ENCODE measurements at places on chromosomes 5 and 9.

GRCh38 chr9:34363619-34364351 is 12.9 kb downstream of the MYORG start:
- no peak for DNase-seq

- no peak for DNase-seq
Measured at GRCh38 chr5:35094948-35095347, 47.2 kb upstream of the AGXT2 start.

DNA sequence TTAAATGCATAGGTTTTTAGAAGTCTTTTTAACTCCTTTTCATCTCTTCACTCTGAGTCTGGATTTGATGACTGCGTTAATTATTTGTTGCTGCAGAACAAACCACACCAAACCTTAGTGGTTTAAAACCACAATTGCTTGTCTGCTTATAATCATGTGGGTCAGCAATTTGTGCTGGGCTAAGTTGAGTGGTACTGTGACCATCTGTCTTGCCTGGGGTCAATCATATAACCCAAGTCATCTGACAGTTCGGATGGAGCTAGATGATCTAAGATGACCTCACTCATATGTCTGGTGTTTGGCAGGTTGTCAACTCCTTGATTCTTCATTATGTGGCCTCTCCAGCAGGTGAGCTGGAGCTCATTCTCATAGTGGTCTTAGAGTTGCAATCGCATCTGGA is 219.1 kb upstream of the ELAVL2 start:
- DNase-seq: no peak

GRCh38 chr5:153551537-153552079 is 61.1 kb downstream of the GRIA1 start:
- no peak for DNase-seq

DNA sequence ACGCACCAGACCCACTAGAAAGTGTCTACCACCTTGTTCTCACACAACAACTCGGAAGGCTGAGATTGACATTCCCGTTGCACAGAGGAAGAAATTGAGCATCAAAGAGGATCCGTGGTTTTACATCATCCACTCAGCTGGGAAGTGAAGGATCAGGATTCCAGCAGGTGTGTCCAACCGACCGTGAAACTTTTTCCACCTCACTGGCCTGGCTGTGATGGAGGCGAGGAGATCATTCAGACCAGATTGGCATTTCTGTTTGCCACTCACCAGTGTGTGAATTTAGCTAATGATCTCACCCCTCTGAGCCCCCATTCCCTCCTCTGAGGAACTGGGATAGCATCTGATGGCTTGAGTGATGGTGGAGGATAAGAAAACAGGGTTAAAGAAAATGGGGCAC is 46.7 kb upstream of the CPLX2 start:
- DNase-seq: no peak

- DNase-seq: no peak
Measured at GRCh38 chr9:36928670-36929349, 105.3 kb downstream of the PAX5 start.

DNA sequence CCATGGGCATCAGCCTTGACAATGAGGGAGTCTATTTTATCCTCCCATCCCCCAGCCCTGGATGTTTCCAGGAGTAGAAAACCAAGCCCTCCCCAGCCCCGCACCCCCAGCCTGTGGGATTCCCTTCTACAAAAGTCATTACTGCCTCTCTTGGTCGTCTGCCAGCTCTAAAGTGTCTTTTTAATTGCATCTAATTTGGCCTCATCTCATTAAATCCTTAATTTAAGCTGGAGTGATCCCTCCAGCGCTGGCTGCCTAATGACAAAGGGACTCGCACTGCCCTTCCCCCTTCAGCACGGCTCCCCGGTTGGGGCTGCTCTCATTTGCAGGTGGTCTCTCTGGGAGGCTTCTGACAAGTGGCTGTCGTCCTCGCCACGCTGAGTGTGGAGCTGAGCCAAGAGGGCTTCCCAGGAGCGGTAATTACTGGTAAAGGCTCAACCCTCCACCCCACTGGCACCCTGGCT is 107.9 kb upstream of the ALDH1B1 start:
- no peak for DNase-seq

DNA sequence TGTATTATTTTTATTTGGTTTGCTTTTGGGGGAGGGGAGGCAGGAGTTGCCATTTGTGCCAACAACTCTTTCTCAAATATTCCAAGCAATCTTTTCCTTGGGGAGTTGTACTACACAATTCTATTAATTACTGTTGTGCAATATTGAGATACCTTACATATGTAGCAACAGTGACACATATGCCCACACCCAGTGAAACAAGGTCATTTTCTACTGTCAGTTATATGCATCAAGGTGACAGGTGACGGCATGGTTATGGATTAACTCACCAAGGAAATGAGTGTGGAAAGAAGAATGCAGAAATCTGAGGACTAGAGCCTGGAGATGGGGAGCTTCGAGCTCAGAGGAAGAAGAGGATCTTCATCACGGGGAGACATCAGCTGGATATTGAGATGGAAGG is 17.9 kb upstream of the MSMP start:
- DNase-seq: no peak

DNA sequence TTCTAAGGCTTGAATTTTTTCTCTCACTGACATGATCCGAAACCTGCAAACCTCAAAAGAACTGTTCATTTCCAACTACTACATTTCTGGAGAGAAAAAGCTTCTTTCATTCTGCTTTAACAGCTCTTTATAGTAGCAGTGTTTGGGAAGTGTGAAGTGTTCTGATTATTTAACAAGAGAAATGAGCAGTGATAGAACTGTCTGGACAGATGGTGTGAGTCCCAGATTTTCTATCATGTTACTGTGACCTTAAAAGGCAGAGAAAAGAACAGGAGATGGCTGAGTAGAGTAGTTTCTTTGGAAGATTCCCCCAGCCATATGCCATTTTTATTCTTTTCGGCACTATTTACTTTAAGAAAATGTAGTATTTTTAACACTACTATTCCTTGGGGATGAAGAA is 41.3 kb upstream of the TAL2 start:
- no peak for DNase-seq

GRCh38 chr9:4509590-4509984 is 19.3 kb downstream of the SLC1A1 start:
- DNase-seq: no peak

DNA sequence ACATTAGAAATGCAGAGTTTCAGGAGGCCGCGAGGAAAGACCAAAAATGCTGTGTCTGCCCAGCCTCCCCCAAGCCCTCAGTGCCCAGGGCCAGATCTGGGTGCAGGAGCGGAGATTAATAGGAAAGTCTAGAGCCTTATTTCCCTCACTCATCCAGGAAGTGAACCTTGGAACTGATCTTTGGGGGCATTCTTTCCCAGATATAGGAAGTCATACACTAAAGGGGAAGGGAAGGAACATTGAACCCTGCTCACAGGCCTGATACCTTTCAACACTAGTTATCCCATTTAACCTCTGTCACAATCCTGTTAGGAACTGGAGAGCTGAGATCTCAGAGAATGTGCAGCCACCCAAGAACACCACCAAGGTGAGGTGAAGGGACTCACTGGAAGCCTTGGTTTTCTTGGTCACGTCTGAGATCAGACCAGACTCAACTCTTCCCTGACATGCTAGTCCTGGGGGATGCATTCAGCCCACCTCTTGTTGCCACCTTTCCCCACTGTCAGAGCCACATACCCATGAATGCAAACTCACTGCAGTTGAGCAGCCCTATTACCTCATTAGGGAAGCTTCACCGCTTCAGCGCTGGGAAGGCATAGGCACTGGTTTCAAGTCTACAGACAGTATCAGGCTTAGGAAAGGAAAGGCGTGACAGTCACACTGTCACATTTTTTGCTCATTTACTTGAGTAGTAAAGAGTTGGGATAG is 95.0 kb downstream of the KIAA1958 start:
- no peak for DNase-seq

DNA sequence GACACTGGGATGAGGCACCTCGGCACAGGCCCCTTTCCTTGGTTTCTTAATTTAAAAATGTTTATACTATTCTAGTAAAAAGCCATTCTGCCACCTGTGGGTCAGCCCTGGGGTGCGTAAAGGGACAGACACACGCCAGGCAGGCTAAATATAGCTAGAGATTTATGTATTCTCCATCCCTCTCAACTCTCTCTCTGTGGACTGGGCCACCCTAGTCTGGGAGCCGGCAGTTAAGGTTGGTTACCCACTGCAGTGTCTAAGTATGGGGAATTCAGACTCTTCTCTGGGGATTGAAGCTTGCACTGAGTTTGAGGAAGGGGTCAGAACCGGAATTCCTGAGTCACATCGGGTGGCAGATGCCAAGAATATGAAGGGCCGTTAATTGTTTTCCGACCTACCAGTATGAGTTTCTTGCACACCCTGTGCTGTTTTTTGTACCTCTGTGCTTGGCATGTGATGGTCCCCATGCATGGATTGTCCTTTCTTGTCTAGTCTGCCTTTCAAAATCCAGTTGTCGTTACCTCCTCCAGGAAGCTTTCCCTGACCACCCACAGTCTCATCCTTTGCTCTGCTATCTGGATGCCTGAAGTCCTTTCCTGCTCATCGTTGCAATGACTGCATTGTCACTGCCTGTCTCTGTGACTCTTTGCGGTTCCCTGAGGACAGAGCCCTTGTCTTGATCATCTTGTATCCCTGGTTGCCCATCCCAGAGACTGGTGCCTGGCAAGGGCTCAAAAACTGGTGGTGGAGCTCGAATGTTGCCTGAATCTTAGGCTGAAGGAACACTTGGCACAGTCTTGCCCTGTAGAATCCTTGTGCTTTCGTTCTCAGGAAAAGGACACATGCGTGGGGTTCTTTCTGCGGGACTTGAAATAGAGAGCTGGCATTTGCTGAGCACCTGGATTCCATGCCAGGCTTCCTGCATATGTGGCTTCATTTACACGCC is 2.1 kb downstream of the NEURL1B start:
- no peak for DNase-seq

- DNase-seq: no peak
Measured at GRCh38 chr9:81634915-81635516, 54.3 kb downstream of the TLE1 start.

DNA sequence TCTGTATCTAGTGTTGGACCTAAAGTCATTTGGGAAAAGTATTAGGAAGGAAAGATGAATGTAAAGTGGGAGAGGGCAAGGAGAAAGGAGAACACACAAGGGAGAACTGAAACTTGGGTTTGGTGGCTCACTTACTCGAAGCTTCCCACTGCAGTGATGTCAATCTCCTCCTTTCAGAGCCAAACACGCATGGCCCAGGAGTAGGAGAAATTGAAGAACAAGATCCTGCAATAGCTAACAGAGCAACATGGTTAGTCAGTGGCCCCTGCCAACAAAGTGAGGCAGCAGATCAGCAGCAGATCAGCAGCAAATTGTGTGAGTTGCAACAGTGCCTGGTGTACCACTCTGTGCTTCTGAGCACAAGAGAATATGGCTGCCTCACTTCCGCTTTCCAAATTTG is 366.4 kb downstream of the PSAT1 start:
- DNase-seq: no peak

GRCh38 chr5:109907731-109908130 is 218.0 kb downstream of the MAN2A1 start:
- no peak for DNase-seq

- no peak for DNase-seq
Measured at GRCh38 chr9:34687276-34688030, 3.6 kb downstream of the CCL19 start.

GRCh38 chr9:15977438-15977837 is 424.6 kb downstream of the CCDC171 start:
- no peak for DNase-seq

GRCh38 chr5:28165096-28165495 is 1126.7 kb upstream of the CDH9 start:
- DNase-seq: no peak

DNA sequence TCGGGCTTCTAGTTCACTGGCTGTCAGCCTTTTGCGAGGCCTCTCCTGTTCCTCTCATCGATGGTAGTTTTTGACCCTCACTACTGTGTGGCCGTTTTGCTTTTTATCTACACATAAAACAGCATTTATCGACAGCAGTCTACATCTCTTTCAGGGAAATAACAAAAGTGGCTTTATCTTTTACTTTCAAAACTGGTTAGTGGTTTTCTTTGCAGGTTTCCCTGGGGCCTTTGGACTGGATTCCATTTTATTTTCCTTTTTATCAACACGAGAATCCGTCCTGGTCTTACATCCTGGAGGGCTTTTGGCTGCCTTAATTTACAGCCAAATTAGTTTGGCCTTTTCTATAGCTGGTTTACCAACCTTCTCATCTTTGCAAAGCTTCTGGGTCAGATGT is 793 bp upstream of the PKD2L2 start:
- no peak for DNase-seq

DNA sequence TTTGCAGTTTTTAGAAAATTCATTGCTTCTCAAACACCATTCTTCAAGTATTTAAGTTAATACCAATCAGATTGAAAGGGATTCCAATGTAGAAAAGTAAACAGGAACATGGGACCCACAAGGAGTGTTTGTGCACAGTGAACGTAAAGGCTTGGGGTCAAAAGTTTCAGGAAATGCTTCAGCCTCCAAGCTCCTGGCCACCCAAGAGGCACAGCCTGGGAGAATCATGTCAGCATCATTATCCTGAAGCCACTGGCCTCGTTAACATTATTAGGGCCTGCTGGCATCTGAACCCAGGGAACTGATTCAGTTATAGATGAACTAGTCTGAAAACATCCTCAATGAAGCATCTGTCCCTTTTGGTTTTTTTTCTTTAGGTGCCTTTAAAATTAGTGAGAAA is 122.9 kb downstream of the NXNL2 start:
- DNase-seq: no peak

DNA sequence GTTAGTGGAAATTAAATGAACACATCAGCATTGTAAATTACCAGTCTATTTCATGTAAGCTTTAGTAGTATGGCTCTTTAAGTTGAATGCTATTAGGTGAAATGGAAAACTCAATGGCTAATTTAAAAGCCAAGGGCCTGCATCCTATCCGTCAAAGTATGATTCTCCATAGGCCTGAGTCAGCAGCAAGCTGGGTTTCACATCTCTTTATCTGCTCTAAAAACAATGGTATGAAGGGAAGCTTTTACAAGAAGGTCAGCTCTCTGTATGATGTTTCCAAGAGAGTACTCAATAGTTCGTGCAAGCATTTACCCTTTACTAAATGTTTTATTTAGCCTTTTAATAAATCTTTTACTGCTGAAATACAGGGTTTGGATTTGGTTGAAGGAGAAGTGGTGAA is 62.8 kb downstream of the MAP1B start:
- DNase-seq: no peak

DNA sequence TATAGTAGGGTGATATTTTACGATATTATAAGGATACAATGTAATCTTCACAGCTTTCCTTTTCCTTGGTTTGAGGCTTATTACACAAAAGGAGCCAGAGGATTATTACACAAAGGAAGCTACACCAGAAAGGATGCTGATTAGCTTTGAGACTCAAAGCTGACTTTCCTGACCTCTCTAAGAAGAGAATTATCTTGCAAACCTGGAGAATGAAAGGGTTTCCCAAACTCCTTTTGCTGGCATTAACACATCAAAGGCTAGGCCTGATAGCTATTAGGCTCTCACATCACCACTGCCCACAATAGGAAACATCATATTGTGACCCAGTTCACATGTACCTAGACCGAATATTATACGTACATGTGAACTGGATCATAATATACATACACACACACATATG is 34.2 kb upstream of the CHD1 start:
- DNase-seq: no peak

GRCh38 chr5:145681686-145682085 is 153.5 kb downstream of the PRELID2 start:
- DNase-seq: no peak

GRCh38 chr9:87537625-87538024 is 40.0 kb downstream of the DAPK1 start:
- no peak for DNase-seq
